ENCODE measurements at places on chromosomes 5 and 9.

- no peak for DNase-seq
Measured at GRCh38 chr5:2750758-2751464, 566 bp downstream of the IRX2 start.

- no peak for DNase-seq
Measured at GRCh38 chr5:152086668-152087067, 162.0 kb upstream of the GLRA1 start.

- DNase-seq: no peak
Measured at GRCh38 chr9:34387239-34387638, 10.5 kb upstream of the MYORG start.

DNA sequence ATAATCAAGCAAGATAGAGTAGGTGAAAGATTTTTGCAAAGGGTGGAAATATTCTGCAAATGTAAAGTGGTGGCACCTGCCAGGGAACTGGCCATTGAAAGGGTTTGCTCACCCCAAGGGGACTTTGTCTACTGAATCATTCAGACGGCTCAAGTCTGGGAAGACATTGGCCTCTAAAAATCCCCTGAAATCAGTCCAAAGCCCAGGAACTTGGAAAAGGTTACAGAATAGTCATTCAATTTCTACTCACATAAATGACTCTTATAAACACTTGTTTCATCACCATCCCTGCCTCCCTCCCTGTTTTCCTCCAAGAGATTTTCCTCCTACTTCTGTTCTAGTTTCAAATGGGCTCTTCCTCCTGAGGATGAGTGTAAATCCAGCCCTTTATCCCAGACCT is 28.5 kb downstream of the ZNF366 start:
- no peak for DNase-seq

DNA sequence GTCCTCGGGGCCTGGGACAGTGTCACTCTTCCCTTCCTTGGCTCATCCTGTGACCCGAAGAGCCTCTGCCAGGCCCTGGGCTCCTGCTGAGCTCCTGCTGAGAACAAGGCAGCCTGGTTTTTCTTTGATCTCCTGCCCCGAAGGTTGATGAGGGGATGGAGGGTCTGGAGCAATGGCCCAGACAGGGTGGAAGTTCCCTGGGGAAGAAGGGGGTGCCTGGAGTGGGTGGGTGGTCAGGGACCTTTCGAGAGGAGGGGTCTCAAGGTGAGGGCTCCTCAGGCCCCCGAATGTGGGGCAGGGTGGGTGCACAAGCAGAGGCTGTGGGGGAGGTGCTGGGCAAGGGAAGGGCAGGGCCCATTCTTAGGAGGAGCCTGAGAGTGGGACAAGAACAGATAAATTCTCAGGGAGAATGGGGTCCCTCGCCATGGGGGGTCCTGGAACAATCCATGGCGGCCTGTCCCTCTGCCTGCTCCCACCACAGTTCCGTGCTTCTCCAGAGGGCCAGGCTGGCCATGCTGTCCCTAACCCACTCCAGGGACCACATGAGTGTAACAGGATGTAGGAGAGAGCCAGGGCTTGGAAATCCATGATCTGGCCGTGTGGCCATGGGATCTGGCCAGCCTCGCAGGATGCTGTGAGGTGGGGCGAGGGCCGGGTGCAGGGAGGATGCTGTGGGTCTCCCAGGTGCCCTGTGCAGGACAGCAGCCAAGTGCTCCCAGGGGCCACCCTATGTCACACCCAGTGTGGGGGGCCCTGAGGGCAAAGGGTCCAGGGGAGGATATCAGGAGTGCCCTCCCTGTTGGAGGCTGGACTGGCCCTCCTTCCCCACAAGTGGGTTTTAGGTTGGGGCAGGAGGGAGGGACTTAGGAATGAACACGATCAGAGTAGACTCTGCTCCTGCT is 128.5 kb upstream of the LPCAT1 start:
- no peak for DNase-seq

DNA sequence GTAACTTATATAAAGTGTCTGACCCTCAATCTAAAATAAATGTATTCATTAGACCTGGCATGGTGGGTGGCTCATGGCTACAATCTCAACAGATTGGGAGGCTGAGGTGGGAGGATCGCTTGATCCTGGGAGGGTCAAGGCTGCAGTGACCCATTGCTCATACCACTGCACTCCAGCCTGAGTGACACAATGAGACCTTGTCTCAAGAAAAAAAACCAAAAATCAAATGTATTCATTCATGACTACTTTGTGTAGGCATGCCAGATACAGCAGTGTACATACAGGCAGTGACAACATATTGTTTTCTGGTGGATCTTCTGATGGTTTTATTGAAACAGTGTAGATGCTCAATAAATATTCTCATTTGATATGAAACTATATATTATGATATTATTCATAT is 201.0 kb downstream of the TRIM32 start:
- no peak for DNase-seq

GRCh38 chr5:57358796-57359592 is 123.6 kb downstream of the ACTBL2 start:
- DNase-seq: no peak

DNA sequence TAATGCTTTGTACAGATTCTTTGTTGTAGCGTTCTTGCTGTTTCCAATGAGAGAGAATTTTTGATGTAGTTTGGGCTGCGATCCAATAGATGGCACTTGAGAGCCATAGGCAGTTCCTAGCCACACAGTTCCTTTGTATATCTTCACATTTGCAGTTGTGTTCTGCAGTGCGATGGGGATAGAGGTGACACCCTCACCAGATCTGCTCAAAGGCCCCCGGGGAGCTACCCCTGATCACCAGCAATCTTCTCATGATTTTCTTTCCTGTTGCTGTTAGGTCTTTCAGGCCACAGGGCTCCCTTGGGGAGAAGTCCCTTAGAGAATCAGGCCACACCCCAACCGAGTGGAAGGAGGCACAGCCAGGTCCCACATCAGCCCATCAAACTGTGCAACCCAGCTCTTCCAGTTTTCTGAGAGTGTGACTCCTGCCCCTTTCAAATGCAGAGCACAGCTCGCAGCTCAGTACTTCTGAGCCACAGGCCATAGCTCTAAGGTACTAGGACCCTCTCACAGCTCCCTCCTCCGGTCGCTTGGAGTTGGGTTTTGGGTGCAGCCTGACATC is 353.7 kb downstream of the SLCO4C1 start:
- no peak for DNase-seq

GRCh38 chr5:5979761-5980537 is 398.4 kb downstream of the MED10 start:
- DNase-seq: no peak

GRCh38 chr5:72203251-72203845 is 96.1 kb downstream of the MAP1B start:
- DNase-seq: no peak

DNA sequence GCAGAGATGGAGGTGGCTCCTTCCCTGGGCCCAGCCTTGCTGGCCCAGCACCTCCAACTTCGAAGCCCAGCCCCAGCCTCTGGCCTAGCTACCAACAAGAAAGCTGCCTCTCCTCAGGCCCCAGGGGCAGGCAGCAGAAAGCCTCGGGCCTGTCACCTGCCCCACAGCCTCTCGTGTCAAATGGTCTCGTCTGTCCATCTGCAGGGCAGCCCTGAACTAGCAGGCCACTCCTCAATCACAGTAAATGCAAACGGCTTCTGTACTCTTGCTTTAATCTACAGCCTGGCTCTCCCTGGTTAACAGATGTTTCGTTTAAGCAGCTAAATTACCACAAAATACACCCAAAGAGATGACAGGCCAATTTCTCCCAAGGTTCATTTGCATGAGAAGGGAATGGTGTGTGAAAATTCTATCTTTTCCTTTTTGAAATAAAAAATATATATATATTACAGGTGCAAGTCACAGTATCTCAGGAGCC is 21.5 kb downstream of the VAV2 start:
- no peak for DNase-seq

DNA sequence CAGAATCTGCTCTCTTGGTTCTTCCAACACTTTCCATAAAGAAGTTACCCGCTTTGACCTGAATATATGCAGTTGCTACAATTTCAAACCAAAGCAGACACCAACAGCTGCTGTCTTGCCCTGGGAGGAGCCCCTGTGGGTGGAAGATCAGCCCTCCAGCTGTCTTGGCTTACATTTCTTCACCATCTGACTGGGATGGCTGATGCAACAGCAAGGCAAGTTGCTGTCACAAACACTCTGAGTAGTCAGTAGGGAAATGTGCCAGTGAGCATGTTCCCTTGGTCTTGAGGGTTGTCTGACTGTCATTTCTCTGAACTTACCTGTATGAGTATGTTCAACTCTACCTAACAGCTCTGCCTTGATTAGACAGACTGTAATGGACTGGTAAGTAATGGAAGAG is 152.9 kb downstream of the SGCD start:
- no peak for DNase-seq

DNA sequence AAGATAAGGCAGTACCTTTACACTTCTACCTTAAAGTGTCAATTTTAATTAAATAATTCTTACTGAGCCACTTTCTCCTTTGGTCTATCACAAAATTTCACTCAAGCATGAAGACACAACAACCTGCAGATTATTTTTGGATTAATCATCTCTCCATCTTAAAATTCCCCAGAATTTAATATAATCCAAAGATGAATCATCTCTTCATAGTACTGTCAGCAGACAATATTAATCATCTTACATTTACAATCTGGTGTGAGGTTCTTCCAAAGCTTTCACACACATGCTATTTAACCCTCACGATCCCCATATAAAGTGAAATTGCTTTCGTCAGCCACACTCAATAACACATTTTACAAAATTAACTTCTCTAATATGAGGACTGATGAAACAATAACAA is 43.0 kb downstream of the LHFPL2 start:
- no peak for DNase-seq

- no peak for DNase-seq
Measured at GRCh38 chr5:29262339-29263123, 1931.0 kb upstream of the CDH6 start.

DNA sequence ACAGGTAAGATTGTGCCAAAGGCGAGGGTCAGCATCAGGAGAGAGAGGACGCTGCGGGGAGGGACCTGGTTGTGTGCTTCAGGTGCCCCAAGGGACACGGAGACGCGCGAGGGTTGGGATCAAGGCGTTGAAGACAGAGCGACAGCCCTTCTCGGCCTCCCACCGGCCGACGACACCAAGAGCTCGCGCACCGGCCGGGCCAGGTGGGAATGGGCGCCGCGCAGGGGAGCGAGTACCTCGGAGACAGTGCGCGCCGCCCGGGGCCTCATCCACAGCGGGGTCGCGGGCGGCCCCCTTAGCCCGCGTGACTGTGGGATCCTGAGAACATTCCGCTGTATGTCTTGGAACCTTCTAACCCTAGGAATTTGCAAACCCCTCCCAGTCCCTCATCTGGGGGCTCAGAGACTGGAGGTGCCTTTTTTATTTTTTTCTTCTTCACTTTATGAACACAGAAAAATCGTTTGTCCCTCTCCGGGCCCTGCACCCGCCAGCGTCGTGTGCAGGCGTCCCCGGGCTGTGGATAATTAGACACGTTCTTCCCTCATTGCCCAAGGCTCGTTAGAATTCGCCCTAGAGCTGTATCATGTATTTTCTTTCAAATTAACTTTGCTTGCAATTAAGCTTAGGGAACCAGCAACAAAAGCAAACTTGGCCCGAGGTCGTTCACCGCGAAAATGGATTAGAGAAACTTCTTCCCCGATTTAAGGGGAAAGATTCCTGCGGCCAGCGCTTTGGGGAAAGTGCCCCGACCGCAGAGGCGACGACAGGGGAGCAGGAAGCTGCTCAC is 4.8 kb downstream of the FOXE1 start:
- DNase-seq: no peak

- no peak for DNase-seq
Measured at GRCh38 chr5:14608169-14608568, 26.6 kb downstream of the OTULINL start.

DNA sequence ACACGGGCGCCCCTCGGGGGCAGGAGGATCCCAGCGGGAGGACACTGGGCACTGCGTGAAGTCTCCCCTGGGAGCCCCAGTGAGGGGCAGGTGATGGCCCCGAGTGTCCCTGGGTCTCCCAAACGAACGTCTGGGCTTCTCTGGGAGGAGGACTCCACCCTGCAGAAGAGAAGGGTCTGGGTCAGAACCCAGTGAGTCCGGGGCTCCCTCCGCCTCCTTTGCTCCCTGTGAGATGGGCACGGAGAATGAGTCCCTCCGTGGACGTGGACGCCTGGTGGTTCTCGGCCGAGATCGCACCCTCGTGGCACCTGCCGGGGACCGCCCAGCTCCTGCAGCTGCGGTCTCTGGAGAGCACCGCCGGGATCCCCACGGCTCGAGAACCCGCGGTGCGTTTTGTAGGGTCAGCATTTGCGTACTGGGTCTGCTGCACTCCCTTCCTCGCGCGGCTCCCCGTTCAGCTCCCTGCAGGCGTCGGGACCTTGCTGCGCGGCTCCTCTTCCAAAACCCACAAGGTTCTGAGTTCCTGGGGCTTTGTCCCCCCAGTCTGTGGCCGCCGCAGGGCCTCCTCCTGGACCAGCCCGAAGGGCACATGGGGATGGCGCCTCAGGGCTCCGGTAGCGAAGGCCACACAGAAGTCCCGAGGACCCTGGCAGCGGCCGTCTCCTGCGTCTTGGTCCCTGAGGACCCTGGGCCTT is 10.2 kb upstream of the CEP72 start:
- no peak for DNase-seq

DNA sequence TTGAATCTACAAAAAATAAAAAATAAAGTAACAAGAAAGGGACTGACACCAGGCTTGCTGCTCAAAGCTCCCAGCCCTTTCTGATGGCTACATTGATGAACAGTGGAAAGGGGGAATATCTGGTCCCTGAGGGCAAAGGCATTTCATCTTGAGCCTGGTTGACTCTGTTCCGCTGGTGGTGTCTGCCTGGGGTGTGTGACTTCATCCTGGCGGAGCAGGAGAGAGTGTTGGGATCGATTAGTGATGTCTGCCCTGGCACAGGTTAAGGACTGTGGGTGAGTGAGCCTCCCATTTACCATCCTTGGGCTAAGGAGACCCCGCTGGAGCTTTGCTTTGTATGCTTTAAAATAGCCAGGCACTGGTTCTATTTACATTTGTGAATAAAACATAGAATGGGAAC is 56.9 kb upstream of the ASS1 start:
- DNase-seq: no peak

DNA sequence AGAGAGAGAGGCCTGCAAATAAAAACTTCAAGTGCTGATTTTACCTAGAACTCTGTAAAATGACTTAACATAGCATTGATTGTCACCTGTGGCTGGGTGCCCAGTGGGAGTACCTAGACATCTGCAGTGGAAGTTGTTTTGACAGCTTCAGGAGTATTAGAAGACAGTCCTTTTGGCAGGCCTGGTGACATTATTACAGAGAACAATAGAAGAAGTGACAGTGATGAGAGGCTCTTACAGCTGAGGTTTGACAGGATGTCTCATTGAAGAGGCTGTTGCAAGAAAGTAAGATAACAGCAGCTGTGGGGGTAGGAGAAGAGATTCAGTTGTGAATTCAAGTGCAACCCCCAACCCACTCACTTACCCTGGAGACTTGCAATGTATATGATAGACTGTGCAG is 27.9 kb upstream of the MUSK start:
- no peak for DNase-seq

DNA sequence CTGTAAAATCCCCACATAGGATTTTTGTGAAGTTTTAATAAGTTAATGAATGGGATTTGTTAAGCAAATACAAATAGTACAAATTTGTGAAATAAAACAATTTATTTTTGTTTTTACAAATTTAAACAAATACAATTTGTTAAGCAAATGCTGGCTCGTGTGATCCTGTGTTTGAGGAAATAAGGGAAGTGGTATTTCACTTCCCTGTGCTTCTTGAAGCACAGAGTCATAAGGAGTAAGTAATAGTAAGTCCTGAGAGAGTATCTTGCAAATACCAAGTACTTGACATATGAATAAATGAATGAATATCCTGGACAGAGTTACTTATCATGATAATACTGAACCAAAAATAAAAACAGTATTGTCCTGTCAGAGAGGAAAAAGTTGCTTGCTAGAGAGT is 9.1 kb downstream of the SMIM3 start:
- DNase-seq: no peak

All from progenitor cell of endocrine pancreas (in vitro differentiated cells).